ENCODE measurements at places on chromosomes 16 and 17. TPM values are rescaled to one million over a fixed set of nuclear protein-coding genes. Genes with fewer than 3 reads are reported as not detected.

RNF112 gene
- total RNA-seq: 2.1 TPM

SLX1A gene
- 17.3 TPM for total RNA-seq

PRAC1 gene
- total RNA-seq: not detected

ZSCAN10 gene
- total RNA-seq: not detected

LGALS9B gene
- not detected for total RNA-seq

ANKFN1 gene
- total RNA-seq: 0.14 TPM

SHMT1 gene
- total RNA-seq: 3.9 TPM

PRR29 gene
- 0.18 TPM for total RNA-seq

TAF1C gene
- total RNA-seq: 19.0 TPM

EFCAB13 gene
- total RNA-seq: 9.2 TPM

All from smooth muscle cell of the umbilical artery (primary cell).